Progenitor cell of endocrine pancreas (in vitro differentiated cells): ENCODE measurements at places on chromosomes 16 and 17.

- no peak for DNase-seq
Observed at GRCh38 chr16:50964491-50964890, 186.6 kb downstream of the SALL1 start.

- DNase-seq, result no peak
Observed at GRCh38 chr16:15906439-15906838, 18.0 kb upstream of the CEP20 start.

GRCh38 chr16:47142486-47142820 is 1.3 kb downstream of the NETO2 start:
- no peak for DNase-seq

DNA sequence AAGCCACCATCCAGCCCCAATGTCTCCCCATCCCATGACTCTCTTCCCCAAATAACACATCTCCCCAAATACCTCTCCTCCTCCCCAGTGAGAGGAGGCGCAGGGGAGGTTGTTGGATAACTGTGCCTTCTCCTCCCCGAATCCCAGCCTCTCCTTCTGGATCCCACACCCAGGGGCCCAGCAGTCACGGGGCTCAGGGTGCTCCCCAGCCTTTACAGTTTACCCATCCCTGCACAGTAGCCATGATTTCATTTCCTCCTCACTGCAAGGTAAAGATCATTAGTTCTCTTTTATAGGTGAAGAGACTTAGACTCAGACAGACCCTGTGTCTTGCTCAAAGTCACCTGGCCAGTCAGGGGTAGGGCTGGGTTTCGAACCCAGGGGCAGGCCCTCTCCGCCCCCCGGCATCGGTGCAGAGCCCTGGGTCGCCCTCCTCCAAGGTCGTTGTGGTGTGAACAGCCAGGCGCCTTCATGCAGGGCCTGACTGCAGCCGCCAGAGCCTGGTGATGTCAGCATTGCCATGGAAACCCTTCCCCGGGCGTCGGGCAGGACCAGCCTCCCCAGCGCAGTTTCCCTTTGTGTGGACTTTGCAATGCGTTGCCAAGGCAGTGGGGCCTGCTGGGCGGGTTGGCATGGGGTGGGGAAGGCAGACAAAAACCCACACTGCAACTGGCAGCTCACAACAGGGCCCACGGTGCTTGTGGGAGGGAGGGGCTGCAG is 53.3 kb upstream of the TOB1 start:
- peak; percentile 32 for DNase-seq

DNA sequence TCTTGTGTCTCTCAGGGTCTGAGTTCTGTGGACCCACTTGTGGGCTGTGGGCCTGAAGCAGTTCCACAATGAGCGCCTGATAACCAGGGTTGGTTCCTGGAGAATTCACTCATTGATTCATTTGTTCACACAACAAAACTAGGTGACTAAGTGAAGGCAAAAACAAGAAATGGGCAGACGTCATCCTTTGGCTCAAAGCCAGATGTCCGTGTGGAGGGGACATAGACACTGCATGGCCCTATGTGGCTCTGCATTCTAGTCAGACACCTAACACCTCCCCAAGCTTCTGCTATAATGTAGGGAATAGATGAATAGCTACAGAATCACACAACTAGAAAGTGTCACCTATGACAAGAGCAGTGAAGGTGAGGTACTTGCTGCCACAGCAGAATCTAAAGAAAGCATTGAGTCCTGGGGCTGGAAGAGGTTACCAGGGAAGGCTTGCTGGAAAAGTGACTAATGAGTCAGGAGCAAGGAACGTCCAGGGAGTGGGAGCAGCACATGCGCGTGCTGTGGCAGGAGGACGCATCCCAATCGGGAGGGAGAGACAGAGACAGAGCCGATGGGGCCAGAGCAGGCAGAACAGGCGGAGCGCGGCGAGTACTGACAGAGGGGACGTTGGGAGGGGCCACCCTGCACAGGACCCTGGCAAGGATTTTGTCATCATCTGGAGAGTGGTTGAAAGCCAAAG is 58.9 kb downstream of the CES1 start:
- no peak for DNase-seq

- peak; percentile 98 for DNase-seq
Observed at GRCh38 chr17:14308965-14309879, 8.3 kb downstream of the HS3ST3B1 start.
